ENCODE measurements at places on chromosomes 3 and 15.
A peak's percentile ranks its signal among the peaks of the same experiment; 100 is the strongest.

GRCh38 chr3:79844176-79844575 lies 76.4 kb upstream of the ROBO1 start:
- DNase-seq = no peak

DNA sequence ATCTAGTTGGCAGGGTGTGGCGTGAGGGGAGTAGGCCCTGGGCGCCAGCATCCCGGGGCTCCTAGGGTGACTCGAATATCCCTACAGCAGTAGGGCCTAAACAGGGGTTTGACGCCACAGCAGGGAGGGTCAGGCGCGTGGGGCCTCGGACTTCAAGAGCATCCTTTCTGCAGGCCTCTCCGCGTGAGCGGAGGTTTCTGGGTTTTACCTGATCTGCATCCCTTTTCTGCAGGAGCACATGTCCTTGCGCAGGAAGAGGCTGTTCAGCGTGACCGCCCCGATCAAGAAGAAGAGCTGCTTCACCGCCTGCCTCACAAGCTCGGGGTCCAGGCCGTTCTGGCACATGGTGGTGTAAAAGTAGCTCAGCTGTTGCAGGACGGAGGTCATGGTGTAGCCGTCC lies 13.5 kb upstream of the GNB5 start:
- no peak for DNase-seq

- no peak for DNase-seq
These were observed 225.7 kb downstream of the GABRG3 start for GRCh38 chr15:27196691-27197090.

DNA sequence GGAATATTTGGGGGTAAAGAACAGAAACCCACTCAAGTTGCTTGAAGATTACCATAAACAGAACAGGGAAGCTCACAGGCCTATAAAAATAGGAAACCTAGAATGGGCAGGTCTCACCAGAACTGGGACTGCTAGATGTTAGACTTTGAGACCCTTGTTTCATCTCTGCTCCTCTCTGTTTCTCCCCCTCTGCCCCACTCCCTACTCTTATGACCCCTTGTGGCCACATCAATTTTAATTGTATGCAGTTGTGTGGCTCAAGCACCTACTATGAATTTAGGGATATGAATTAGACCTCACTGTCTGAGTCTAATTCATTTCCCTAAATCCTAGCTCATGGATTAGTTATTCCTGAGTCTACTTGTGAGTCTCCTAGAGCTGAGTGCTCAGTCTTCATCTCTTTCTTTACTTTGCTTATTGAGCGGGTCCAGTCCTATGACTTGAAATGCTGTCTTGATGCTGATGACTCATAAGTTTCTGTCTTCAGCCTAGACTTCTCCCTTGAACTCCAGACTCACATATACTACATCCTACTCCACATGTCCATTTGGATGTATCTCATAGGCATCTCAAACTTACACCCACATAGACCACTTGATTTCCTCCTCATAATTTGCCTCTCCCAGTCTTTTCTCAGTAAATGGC lies 78.7 kb downstream of the ITPR1 start:
- no peak for DNase-seq

DNA sequence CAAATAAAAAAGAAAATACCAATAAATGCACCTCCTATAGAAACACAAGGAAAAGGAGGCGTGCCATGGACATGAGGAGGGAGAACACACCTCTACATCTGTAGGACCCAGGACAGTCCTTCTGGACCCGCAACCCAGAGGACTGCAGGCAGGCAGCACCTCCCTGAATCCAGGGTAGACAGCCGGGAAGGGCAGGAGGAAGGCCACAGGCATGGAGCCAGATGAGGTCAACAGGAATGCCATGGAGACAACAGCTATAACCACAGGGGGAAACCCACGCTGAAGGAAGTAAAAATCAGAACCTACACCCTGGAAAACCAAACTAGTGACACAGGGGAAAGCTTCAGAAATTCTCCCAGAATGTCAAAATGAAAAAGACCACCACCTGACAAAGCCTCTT lies 248.8 kb upstream of the NSMCE3 start:
- no peak for DNase-seq

GRCh38 chr3:194540274-194540905 lies 53.6 kb upstream of the ATP13A3 start:
- DNase-seq = no peak

GRCh38 chr3:153003441-153003840 lies 158.6 kb upstream of the RAP2B start:
- DNase-seq = no peak

GRCh38 chr3:24533561-24534193 lies 39.0 kb upstream of the THRB start:
- no peak for DNase-seq

DNA sequence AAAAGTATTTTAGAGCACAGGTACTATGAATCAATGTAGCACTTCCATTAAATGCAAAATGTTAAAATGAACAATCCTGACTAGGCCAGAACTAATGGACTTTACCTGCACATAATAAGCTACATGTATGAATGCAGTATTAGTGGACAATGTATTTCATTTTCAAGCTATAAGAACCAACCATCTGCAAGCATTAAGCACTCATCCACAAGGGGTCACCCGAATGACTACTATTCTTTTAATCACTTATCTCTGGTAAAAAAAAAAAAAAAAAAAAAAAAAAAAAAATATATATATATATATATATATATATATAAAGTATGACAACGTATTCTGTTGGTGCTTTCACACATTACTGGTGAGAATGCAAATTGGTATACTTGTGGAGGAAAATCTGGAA lies 7.2 kb downstream of the HERC1 start:
- no peak for DNase-seq

DNA sequence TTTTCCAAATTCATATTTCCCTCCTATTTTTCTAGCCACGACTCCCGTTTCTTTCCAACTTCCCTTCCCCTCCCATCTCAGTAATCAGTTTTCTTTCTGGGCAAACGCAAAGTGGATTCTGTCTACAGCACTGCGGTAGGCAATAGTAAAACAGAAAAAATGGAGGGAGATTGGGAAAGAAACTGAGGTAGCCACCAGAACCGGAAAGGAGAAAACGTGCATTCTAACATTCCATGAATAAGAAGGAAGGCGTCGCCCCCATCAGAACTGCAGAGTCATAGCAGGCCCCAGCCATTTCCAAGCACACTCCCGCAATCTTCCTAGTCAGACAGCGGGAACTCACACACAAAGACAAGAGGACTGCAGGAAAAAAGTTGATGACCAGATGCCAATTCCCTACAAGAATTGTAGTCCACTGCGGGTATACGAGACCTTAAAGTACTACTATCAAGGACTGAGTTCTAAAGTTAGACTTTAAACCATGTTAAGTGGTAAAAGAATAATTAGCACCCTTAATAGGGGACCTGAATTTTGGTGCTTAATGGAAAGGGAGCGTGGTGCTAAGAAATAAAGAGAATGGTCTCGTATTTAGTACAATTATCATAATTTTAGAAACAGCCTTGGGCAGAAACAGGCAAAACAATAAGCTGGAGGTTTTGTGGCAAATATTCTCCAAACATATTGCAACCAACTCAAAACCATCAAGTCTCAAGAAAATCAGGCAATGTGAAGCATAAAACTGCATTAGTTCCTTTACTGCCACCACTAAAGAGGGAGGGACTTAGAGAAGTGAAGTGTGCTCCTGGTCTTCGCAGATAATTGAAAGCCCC lies 1.4 kb downstream of the PFN2 start:
- DNase-seq = no peak

GRCh38 chr15:40931300-40932142 lies 2.4 kb downstream of the DLL4 start:
- no peak for DNase-seq

- no peak for DNase-seq
These were observed 33.0 kb downstream of the SLC6A20 start for GRCh38 chr3:45763303-45763675.

DNA sequence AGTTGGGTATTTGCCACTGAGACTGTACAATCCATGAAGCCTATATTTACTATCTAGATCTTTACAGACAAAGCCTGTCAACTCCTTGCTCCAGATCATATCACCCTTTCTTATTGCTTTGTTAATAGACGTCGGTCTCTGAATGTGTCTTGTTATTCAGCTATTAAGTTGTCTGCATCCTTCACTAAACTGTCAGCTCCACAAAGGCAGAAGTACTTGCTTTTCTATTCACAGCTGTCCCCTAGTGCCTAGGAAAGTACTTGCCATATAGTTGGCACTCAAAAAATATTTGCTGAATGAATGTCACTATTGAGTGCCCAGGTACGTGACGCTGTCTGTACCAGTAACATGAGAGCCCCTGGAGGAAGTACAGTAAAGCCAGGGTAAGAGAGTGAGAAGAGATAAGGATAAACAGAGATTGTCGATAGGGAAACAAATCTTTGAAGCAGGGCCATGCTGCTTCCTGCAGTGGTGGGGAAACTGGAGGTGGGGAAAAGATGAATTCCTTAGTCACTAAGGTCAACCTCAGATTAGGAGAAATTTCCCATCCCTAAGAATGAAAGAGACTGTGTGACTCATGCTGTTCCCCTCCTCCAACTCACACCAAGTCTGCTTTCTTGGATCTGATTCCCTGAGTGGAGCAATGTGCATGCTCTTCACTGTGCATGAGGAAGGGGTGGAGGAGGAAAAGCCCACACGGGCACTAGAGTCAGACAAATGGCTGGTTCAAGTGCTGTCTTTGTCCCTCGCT lies 36.3 kb downstream of the PRICKLE2 start:
- DNase-seq = peak; percentile 40

GRCh38 chr3:30970183-30970582 lies 75.7 kb upstream of the GADL1 start:
- DNase-seq = no peak

DNA sequence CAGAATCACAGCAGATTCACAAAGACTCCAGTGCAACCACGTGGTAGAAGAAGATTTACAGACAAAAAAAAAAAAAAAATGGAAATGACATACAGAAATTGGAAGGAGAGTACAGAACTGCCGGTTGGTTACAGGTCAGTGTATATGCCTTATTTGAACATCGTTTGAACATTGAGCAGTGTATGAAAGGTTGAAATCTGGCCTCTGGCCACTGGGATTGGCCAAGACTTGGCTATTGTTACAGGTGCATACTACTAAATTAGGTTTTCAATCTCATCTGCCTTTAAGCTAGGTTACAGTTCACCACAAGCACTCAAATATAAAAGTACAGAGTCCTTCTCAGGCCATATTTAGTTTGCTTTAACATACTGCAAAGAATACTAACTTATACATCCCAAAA lies 59.8 kb downstream of the THBS1 start:
- no peak for DNase-seq

DNA sequence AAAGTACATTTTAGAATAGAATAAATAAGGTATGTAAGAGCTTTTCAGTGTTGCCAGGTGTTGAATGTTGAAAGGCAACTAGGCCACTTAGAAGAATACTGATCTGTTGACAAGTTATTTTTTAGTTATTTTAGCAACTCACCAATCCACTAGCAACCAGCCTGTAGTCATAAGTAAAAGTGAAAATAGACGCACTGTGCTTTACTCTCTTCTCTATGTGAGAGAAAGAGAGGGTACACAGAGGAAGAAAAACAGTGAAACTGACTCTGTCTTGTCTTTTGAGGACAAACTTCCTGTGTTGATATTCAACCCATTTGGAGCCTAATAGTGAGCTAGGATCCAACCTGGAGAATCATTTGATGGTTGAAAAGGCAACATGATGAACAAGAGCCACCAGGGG lies 327.1 kb upstream of the GOLIM4 start:
- no peak for DNase-seq

DNA sequence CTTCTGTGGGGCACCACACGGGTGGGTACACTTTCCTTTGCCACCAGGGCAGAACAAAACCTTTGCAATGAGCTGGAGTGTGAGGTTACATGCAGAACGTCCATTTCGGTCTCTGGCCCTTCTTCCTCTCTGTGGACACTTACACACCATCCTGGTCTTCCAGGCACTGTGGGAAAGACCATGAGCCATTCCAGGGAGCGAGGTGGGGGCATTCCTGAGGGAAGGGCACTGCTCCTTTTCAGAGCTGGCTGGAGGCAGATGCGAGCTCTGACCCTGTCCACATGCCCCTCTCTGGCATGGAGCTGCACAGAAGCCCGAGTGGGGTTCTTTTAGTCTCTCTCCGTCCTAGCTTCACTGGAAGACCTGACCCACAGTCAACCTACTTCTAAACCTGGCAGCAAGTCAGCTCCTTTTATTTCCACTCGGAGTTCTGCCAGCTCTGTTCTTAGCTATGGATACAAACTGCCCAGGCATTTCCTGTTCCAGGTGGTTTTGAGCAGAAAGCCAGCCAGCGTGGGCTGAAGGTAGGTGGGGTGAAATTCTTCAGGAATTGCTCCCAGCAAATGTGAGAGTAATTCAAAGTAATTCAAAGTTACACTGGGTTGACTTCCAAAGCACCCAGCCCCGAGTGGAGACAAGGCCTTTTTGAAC lies 281.4 kb downstream of the ADAMTS17 start:
- DNase-seq = no peak

GRCh38 chr15:33218071-33218491 lies 23.6 kb upstream of the FMN1 start:
- DNase-seq = no peak

- DNase-seq = no peak
These were observed 940.9 kb downstream of the OTOL1 start for GRCh38 chr3:162437480-162437879.

GRCh38 chr3:13335059-13335458 lies 85.1 kb downstream of the NUP210 start:
- DNase-seq = no peak

DNA sequence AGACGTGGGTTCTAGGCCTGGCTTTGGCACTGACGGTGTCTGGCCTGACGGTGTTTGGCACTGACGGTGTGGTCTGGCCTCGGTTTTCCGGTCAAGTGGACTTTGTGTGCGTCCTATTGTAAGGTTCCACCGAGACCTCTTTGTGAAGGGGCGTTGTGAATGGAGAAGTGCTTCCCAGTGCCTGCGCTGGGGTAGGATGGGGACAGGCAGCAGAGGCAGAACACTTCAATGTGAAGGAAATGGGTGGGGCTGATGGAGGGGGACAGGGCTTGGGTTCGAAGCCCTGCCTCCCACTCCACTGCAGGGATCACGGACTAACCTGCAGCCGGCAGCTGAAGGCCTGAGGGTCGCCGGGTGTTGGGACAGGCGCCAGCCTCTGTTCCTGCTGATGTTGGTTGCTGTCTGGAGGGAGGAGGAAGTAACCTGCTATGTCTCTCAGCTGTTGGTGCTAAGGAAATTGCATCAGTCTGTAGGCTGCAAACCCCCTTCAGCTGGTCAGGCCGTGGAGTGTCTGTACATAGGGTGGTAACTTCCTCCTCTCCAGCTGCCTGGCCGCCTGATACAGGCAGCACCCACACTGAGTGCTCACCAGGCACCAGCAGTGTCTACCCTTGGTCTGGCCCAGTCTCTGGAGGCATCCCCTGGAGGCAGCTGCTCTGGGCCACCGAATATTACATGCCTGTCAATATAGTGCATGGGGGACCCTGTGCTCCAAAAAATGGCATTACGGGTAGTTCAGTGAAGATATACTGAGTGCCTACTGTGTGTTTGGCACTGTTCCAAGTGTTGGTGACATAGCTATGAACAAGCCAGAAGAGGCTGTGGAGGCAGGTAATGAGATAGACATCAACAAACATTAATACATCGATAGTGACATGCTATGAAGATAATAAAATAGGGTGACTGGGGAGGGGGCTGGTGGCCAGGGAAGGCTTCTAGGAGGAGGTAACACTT lies 1.1 kb downstream of the TM6SF1 start:
- no peak for DNase-seq

- no peak for DNase-seq
These were observed 258.3 kb upstream of the ICE2 start for GRCh38 chr15:60737217-60737616.

Data from brain pericyte (primary cell).